ENCODE measurements at places on chromosomes 13 and 19. TPM values are rescaled to one million over a fixed set of nuclear protein-coding genes. Genes with fewer than 3 reads are reported as not detected.

GRCh38 chr19:5122121-5122400 lies 153.1 kb downstream of the KDM4B start:
- no peaks in the 10 kb centered on the region for H3K4me1 ChIP-seq
- no peak overlapping the region for H3K27ac ChIP-seq
- no peak for DNase-seq
- no peaks in the 10 kb centered on the region for H3K27me3 ChIP-seq

DNA sequence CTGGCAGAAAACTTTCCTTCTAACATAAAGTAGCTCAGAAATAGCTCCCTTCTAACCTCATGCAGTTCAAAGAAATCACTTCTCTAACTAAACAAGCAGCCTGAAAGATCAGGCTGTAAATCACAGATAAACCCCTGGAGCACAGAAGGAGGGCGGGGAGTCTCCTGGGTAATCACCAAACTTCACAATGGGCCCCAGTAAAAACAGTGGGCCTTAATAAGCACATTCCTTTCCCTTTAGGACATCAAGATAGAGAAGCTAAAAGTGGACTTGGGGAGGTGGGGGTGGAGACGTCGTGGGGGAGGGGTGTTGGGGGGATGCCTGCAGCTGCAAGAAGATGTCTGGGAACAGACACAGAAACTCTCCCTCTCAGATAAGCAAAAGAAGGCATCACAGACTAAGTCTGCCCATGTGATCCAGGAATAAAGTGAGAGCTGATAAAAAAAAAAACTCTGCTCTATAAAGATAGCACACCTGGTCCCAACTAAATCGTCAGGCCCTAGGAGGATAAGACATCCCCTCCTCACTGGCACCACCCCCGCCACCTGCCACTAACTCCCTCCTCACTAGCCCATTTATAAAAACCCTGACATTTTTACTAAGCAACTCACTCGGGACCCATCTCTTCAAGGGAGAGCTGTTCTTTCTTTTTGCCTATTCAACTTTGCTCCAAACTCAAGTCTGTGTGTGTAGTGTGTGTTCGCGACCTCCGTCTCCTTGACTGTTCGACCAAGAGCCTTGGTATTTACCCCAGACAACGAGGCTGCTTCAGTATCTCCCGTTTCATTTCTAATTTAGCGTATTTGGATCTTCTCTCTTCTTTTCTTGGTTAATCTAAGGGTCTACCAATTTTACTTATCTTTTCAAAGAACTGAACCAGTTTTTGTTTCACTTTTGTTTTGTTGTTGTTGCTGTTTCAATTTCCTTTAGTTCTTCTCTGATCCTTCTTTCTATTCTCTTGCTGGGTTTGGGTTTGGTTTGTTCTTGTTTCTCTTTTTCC lies 31.7 kb downstream of the DNAJC15 start:
- H3K27ac ChIP-seq = peak overlapping the region; percentile 58
- H3K36me3 ChIP-seq = no peaks in the 10 kb centered on the region
- H3K4me3 ChIP-seq = peak overlapping the region; percentile 62
- peaks cover 5% of the 10 kb centered on the region for H3K4me1 ChIP-seq

GRCh38 chr19:35476149-35476548 lies 14.1 kb downstream of the KRTDAP start:
- no peaks in the 10 kb centered on the region for H3K36me3 ChIP-seq
- no peak overlapping the region for H3K4me3 ChIP-seq
- H3K27me3 ChIP-seq = no peaks in the 10 kb centered on the region
- H3K4me1 ChIP-seq = no peaks in the 10 kb centered on the region
- DNase-seq = no peak
- no peak overlapping the region for H3K27ac ChIP-seq

- peaks cover 86% of the 10 kb centered on the region for H3K4me1 ChIP-seq
- DNase-seq = no peak
- peak overlapping the region; percentile 97 for H3K27ac ChIP-seq
- H3K36me3 ChIP-seq = peaks cover 20% of the 10 kb centered on the region
These were observed 30.7 kb downstream of the NFIX start for GRCh38 chr19:13025819-13026456.

DNA sequence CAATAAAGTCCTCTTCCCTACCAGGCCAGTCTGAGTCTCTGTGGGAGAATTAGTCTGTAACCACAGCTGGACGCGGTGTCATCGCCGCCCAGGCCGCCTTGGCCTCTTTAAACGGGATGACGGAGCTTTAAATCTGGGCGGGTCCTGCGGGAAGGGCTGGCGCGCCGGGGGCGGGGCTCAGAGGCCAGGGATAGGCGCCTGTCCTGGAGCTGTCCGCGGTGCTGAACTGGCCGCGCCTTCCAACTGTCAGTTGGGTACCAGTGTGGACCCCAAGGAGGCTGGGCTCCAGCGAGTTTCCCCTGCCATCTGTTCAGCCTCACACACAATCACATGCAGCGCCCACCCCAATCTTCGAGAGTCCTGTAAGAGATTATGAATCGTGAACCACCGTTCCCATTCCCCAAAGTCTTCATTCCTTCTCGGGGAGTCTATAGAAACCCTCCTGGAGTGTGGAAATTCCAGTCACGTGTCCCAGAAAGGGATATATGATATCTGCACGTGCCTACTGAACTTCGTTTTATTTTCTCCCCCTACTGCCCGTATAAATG lies 11.5 kb downstream of the APLP1 start:
- DNase-seq = peak; percentile 92
- H3K36me3 ChIP-seq = no peaks in the 10 kb centered on the region
- H3K4me3 ChIP-seq = no peak overlapping the region
- no peaks in the 10 kb centered on the region for H3K4me1 ChIP-seq

GRCh38 chr13:62537593-62537992 lies 1121.9 kb upstream of the PCDH20 start:
- H3K36me3 ChIP-seq = no peaks in the 10 kb centered on the region
- H3K4me3 ChIP-seq = no peak overlapping the region
- no peak for DNase-seq
- H3K27ac ChIP-seq = no peak overlapping the region

DNA sequence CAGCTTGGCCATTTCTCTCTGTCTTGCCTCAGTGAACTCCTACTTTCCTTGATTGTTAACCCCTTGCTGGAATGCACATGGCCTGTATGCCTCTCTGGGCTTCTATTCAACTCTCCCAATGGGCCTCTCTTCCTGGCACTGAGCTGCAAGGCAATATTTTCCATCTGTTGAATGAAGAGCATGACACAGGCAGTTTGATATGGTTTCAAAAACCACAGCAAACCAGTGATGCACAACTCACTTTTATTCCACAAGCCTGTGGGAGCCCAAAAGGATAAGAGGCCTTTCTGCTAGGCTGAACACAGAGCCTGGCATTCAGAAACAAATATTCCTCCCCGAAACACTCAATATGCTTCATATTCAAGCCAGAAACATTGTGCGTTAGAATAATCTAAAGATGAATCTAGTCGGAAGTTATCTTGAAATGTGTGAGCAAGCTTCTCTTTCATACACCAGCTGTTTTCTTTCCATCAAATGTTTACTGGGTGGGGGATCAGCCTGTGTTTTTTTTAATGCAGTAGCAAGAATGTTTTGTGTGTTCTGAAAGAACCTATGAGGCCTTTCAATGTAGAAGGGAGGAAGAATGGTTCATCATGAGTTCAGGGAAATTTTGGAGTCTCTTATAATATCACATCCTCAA lies 443.1 kb upstream of the SPRY2 start:
- no peak for DNase-seq
- no peak overlapping the region for H3K4me3 ChIP-seq
- H3K4me1 ChIP-seq = peaks cover 10% of the 10 kb centered on the region
- H3K36me3 ChIP-seq = no peaks in the 10 kb centered on the region

GRCh38 chr13:78376033-78376432 lies 227.3 kb downstream of the POU4F1 start:
- H3K4me3 ChIP-seq = no peak overlapping the region
- H3K36me3 ChIP-seq = no peaks in the 10 kb centered on the region
- DNase-seq = no peak
- no peaks in the 10 kb centered on the region for H3K4me1 ChIP-seq
- no peak overlapping the region for H3K27ac ChIP-seq
- H3K27me3 ChIP-seq = no peaks in the 10 kb centered on the region

Gene NLRP7
- not detected for total RNA-seq

Gene TMEM221
- total RNA-seq = not detected

Gene DCT
- total RNA-seq = 0.19 TPM

GRCh38 chr19:18807861-18808331 lies 16.8 kb upstream of the COMP start:
- no peak overlapping the region for H3K27ac ChIP-seq
- no peaks in the 10 kb centered on the region for H3K27me3 ChIP-seq
- H3K4me3 ChIP-seq = no peak overlapping the region
- H3K4me1 ChIP-seq = no peaks in the 10 kb centered on the region

- DNase-seq = peak; percentile 64
- H3K4me3 ChIP-seq = peak overlapping the region; percentile 76
- H3K36me3 ChIP-seq = peaks cover 3% of the 10 kb centered on the region
- H3K27ac ChIP-seq = no peak overlapping the region
- H3K27me3 ChIP-seq = no peaks in the 10 kb centered on the region
These were observed 518 bp downstream of the TFDP1 start for GRCh38 chr13:113584870-113585671.

GRCh38 chr19:17739121-17739875 lies 12.0 kb upstream of the FCHO1 start:
- H3K4me3 ChIP-seq = no peak overlapping the region
- H3K27ac ChIP-seq = no peak overlapping the region
- H3K36me3 ChIP-seq = no peaks in the 10 kb centered on the region
- H3K27me3 ChIP-seq = no peaks in the 10 kb centered on the region
- DNase-seq = no peak

Gene ATCAY
- total RNA-seq = not detected

Gene ZNF442
- total RNA-seq = 4.2 TPM

Gene SH2D3A
- total RNA-seq = not detected

- no peak for DNase-seq
- no peak overlapping the region for H3K4me3 ChIP-seq
- H3K27ac ChIP-seq = no peak overlapping the region
These were observed 4.6 kb upstream of the NAA16 start for GRCh38 chr13:41306271-41307145.

DNA sequence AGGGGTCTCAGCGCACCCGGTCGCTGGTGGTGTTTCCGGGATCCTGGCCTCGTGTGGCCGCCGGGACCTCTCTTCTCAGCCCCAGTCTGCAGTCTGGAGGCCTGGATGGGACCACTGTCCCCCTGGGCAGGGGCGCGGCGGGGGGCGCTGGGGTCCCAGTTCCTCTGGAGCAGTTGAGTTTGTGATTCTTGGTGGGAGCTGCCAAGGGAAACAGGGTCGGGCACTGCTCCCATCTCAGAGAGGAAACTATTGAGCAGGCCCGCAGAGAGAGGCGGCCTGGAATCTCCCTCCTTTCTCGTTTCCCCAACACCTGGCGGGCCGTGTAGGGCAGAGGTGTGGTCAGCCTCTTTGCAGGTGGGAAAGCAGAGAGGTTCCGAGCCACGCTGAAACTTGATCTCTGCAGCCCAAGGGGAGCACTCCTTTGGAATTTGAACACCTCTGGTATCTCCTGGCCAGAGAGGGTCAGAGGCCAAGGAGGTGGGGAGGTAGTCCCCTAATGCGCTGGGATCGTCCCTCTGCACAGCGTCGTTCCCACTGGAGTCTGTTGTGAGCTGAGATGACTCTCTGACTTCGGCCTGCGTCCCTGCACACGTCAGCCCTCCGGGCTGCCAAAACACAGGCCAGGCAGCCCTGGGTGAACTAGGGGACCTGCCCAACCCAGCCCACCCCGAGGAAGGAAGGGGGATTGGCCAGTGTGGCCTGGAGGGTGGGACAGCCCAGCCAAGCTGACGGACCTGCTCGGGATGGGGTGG lies 741 bp downstream of the PLEKHF1 start:
- H3K4me1 ChIP-seq = peaks cover 52% of the 10 kb centered on the region
- no peaks in the 10 kb centered on the region for H3K36me3 ChIP-seq
- peak overlapping the region; percentile 87 for H3K27ac ChIP-seq
- H3K27me3 ChIP-seq = no peaks in the 10 kb centered on the region

DNA sequence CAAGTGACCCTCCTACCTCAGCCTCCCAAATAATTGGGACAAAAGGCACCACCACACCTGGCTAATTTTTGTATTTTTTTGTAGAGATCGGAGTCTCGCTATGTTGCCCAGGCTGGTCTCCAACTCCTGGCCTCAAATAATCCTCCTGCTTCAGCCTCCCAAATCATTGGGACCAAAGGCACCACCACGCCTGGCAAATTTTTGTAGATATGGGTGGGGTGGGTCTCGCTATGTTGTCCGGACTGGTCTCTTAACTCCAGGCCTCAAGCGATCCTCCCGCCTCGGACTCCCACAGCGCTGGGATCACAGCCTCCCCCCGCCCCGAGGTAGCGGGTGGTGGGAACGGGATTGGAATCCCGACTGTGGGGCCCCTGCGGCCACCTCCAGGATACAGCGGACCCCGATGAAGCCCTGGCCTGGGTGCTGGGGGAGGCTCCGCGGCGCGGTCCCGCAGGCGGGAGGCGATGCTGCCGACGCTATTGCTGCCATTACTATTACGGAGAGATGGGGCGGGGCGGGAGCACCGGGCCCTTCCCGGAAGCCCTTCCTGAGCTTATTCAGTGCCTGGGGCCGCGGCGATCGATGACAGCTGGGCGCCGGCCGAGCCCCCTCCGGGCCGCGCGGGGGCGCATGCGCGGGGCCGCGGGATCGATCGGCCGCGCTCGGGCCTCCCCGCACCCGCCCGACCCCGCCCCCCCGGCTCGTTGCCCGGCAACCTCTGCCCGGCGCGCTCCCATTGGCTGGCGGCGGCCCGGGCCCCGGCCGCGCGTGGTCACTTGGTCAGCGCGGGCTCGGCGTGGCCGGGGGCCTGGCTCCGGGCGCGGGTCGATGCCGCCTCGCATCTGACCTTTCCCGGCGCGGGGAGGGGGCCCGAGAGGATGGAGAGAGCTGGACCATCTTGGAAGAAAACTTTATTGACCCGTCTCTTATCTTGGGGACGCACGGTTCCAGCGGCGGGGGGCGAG lies 27.9 kb upstream of the ONECUT3 start:
- peaks cover 9% of the 10 kb centered on the region for H3K4me1 ChIP-seq
- H3K4me3 ChIP-seq = peak overlapping the region; percentile 16
- no peaks in the 10 kb centered on the region for H3K36me3 ChIP-seq
- no peak for DNase-seq

- H3K4me3 ChIP-seq = peak overlapping the region; percentile 35
- H3K27me3 ChIP-seq = peaks cover 3% of the 10 kb centered on the region
- H3K36me3 ChIP-seq = no peaks in the 10 kb centered on the region
These were observed 802 bp upstream of the FREM2 start for GRCh38 chr13:38685974-38686576.

GRCh38 chr19:48870048-48870447 lies 1.6 kb upstream of the PLEKHA4 start:
- H3K27ac ChIP-seq = no peak overlapping the region
- H3K4me3 ChIP-seq = no peak overlapping the region
- H3K4me1 ChIP-seq = peaks cover 8% of the 10 kb centered on the region
- H3K27me3 ChIP-seq = no peaks in the 10 kb centered on the region

- no peaks in the 10 kb centered on the region for H3K4me1 ChIP-seq
- H3K4me3 ChIP-seq = no peak overlapping the region
- H3K27ac ChIP-seq = no peak overlapping the region
- DNase-seq = no peak
These were observed 4.0 kb upstream of the NWD1 start for GRCh38 chr19:16715611-16716010.
